ENCODE measurements at places on chromosomes 4 and X. TPM values are rescaled to one million over a fixed set of nuclear protein-coding genes. Genes with fewer than 3 reads are reported as not detected.

DNA sequence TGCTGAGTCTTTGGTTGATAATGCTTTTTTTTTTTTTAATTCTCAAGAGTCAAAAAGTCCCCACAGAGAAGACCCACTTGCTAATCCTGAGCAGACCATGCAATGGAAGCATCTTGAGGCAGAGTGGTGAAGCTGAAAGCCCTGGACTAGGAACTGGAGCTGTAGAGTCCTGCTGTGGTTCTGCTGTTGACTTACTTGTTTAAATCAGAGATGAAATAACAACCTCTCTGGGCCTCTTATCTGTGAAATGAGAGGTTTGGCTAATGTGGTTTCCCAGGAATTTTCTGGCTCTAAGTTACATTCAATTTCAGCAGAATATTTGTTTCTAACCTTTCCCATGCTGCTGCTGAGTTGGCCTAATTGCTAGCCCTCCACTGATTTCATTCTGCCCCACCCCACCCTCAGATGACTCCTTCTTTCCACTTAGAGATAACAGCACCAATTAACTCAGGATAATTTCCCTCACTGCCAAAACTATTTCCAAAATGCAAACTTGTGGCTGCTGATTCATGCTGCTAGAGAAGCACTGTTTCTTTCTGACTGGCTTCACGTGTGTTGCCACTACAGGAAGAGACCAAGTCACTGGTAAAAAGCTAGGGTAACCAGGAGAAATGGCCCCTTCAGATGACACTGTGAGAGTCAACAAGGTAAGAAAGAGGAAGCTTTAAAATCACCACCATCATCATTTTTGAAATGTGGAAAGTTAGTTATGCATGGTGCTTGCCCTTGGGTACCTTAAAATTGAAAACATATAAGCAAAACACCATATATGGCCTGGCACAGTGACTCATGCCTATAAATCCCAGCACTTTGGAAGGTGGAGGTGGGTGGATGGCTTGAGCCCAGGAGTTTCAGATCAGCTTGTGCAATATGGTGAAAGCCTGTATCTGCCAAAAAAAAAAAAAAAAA, 326.4 kb downstream of the DCHS2 start:
- no peak overlapping the region for H3K27ac ChIP-seq
- H3K4me1 ChIP-seq: no peaks in the 10 kb centered on the region
- no peaks in the 10 kb centered on the region for H3K27me3 ChIP-seq

DNA sequence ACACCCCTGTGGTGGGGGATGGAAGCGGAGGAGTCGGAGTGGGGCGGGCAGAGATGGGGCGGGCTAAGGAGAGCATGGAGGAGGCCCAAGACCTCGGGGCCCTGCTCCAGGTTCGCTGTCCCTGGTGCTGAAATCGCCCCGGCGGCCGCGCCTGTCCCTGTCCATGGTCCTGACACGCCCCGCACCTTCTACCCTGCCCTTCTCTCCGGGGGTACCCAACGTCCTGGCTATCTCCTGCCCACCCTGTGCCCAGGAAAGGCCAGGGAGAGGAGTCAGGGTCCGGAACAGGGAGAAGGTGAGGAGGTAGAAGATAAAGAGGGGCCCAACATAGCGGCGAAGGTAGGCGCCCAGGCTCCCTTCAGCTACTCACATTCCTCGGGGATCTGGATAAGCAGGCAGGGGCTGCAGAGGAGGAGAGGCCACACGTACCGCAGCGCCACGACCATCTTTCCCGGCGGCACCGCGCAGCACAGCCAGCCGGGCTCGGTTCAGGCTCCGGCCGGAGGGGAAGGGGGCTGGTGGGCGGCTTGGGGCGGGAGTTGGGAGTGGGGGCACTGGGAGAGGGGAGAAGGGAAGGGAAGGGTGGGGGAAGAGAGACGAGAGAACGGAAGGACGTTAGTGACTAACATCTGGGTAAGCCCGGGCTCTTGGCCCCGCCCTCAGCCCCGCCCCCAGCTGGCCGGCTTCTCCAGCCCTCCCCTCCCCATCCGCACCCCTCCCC, 10.4 kb downstream of the L1CAM start:
- DNase-seq: peak; percentile 84
- H3K36me3 ChIP-seq: no peaks in the 10 kb centered on the region
- H3K27me3 ChIP-seq: peaks cover 5% of the 10 kb centered on the region
- H3K27ac ChIP-seq: no peak overlapping the region
- peaks cover 14% of the 10 kb centered on the region for H3K4me1 ChIP-seq

- no peak overlapping the region for H3K4me3 ChIP-seq
- no peaks in the 10 kb centered on the region for H3K36me3 ChIP-seq
- DNase-seq: no peak
- no peaks in the 10 kb centered on the region for H3K27me3 ChIP-seq
Measured at GRCh38 chr4:181896614-181897013, 346.6 kb upstream of the TENM3 start.

DNA sequence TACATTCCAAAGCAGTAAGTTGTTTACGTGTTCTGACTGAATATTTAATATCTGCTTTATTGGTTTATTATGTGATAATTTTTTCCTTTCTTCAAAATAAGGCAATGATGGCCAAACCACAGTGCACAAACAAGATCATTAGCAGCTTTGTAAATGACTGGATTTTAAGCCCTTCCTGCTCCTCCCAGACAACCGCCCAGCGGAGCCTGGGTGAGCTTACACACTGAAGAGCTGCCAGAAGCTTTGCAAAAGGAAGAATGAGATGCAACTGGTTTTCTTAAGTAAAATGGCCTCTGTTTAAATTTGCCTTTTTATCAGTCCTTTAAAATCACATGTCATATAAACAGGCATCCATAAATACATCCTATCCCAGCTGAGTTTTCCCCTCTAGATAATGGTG, 52.2 kb downstream of the SPARCL1 start:
- no peak overlapping the region for H3K27ac ChIP-seq
- no peaks in the 10 kb centered on the region for H3K36me3 ChIP-seq
- no peaks in the 10 kb centered on the region for H3K4me1 ChIP-seq
- no peak overlapping the region for H3K4me3 ChIP-seq
- no peaks in the 10 kb centered on the region for H3K27me3 ChIP-seq

DNA sequence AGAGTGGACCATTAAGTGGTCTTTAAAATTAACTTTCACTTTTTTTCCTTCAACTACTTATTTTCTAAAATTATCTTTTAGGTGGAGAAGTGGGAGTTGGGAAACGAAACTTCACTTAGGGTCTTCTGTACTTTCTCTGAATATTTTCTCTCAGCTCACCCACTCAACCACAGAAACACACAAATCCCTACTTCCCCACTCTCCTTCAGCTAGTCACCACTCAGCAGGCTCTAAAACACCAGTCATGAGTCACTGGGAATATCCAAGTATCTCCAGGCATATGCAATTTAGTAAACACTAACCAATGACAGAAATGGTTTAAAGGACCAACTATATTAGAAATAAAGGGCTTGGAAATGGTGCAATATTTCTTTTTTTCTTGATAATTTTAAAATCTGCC, 153.0 kb upstream of the RPS6KA6 start:
- H3K27me3 ChIP-seq: no peaks in the 10 kb centered on the region
- H3K4me3 ChIP-seq: no peak overlapping the region
- H3K36me3 ChIP-seq: no peaks in the 10 kb centered on the region
- no peaks in the 10 kb centered on the region for H3K4me1 ChIP-seq

- no peak for DNase-seq
- H3K27ac ChIP-seq: no peak overlapping the region
- no peaks in the 10 kb centered on the region for H3K4me1 ChIP-seq
- no peaks in the 10 kb centered on the region for H3K27me3 ChIP-seq
Measured at GRCh38 chr4:175935016-175935661, 123.1 kb upstream of the GPM6A start.

DNA sequence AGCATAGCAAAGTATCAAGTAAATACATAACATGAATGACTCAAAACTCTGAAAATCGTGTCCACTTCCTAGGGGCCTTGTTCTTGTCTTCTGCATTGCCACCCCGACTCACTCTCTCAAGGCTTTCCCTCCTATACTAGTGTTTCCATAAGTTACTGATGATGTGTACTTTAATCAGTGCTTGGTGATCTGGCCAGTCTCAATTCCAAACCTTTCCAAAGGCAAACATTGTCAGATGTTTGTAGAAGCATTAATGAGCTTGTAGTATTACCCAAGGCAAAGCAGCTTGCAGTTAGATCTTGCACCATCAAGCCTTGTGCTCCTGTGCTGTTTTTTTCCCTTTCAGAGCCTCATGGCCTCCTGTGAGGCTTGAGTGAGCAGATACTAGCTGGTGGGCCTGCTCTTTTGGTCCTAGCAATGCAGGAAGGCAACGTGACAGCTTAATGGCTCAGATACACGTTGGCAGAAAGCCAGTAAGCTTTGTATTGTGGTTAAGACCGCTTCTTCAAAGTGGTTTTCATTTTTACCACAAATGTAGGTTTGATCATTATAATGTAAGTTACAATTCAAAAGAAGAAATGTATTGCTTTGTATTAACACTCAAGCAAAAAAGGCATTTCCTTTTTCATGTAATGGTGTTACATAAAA, 51.8 kb downstream of the RBPJ start:
- H3K27me3 ChIP-seq: peaks cover 3% of the 10 kb centered on the region
- peak overlapping the region; percentile 35 for H3K4me3 ChIP-seq
- peaks cover 32% of the 10 kb centered on the region for H3K36me3 ChIP-seq

GRCh38 chr4:53537606-53538005, 53.7 kb downstream of the LNX1 start:
- H3K4me3 ChIP-seq: no peak overlapping the region
- peaks cover 12% of the 10 kb centered on the region for H3K27me3 ChIP-seq
- H3K36me3 ChIP-seq: no peaks in the 10 kb centered on the region
- no peaks in the 10 kb centered on the region for H3K4me1 ChIP-seq
- DNase-seq: no peak
- no peak overlapping the region for H3K27ac ChIP-seq

DNA sequence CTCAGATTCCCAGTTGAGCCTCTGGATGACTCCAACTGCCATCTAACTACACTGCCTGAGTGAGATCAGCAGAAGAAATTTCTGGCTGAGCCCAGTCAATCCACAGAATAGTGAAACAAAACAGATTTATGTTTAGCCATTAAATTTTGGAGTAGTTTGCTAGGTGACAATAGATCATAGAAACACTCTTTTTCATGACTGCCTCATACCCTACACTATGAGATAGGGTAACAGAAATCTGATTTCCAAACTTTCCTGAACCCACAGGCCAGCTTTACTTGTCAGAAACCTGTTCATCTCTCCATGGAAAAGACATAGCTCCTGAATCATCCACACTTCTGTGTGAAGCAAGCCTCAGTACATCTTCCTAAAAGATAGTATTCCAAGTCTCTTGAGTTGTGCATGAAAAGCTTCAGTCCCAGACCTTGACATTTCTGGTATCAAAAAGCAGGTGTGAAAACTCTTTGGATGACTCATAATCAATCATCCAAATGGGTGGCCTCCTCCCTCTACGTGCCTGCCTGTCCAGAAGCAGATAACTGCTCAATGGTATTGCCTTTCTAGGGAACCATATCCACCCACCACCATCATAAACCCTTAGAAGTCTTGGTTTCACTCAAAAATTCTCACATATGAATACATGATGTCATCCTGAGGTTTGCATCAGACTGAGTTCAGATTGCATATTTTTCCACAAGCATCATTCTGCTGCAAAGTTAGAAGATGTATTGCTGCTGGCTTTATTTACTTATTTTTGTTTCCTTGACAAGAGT, 47.5 kb upstream of the RAP2C start:
- no peak overlapping the region for H3K27ac ChIP-seq
- H3K27me3 ChIP-seq: peaks cover 2% of the 10 kb centered on the region
- H3K36me3 ChIP-seq: no peaks in the 10 kb centered on the region
- DNase-seq: no peak
- H3K4me3 ChIP-seq: no peak overlapping the region

GRCh38 chr4:32697281-32697814, 1977.2 kb downstream of the PCDH7 start:
- no peak for DNase-seq
- H3K4me1 ChIP-seq: no peaks in the 10 kb centered on the region
- no peak overlapping the region for H3K4me3 ChIP-seq
- no peaks in the 10 kb centered on the region for H3K27me3 ChIP-seq

- H3K4me1 ChIP-seq: no peaks in the 10 kb centered on the region
- no peak overlapping the region for H3K27ac ChIP-seq
- peaks cover 7% of the 10 kb centered on the region for H3K27me3 ChIP-seq
- H3K36me3 ChIP-seq: no peaks in the 10 kb centered on the region
Measured at GRCh38 chrX:21734175-21734574, 23.7 kb downstream of the SMPX start.

DNA sequence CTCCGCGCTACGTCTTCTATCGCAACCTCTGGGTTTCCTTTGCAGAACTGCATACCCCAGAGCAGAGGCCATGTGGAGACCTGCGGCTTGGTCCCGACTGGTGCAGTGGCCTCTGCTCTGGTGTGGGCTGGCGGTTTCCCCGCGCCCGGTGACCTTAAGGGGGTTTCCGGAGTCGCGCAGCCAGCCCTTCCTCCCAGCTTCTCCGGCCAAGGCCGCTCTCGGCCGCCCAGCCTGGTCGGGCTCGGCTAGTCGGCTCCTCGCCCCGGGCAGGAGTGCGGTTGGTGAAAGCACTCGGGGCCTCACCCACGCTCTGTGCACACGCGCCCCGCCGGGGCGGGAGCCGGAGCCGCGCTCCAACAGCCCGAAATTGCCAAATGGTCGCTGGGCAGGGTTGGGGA, 84.9 kb downstream of the BCOR start:
- H3K27ac ChIP-seq: peak overlapping the region; percentile 67
- peaks cover 15% of the 10 kb centered on the region for H3K27me3 ChIP-seq
- H3K4me3 ChIP-seq: peak overlapping the region; percentile 75
- DNase-seq: peak; percentile 56

DNA sequence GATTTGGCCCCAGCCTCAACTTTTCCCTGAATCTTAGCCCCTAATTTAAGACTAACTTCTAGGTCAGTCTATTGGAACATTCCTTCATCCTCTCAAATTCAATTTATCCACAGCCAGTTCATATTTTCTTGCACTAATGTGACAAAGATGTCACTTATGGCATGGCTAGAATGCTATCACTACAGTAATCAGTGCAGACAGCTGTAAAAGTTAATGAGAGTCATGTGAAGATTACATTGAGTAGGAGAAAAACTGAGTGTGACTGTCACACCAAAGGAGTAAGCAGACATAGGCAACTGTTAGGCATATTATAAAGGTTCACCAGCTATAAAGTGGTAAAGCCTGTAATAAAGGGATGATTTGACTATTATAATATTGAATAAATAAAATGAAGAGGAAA, 42.6 kb downstream of the GABRG1 start:
- H3K4me1 ChIP-seq: no peaks in the 10 kb centered on the region
- H3K4me3 ChIP-seq: no peak overlapping the region
- no peaks in the 10 kb centered on the region for H3K27me3 ChIP-seq
- DNase-seq: no peak
- no peak overlapping the region for H3K27ac ChIP-seq

GRCh38 chr4:79088946-79089691, 149.9 kb upstream of the PAQR3 start:
- no peaks in the 10 kb centered on the region for H3K36me3 ChIP-seq
- no peaks in the 10 kb centered on the region for H3K4me1 ChIP-seq
- no peak for DNase-seq
- peaks cover 3% of the 10 kb centered on the region for H3K27me3 ChIP-seq
- H3K27ac ChIP-seq: no peak overlapping the region
- no peak overlapping the region for H3K4me3 ChIP-seq

GRCh38 chr4:156764846-156765245, 206.8 kb downstream of the PDGFC start:
- no peak for DNase-seq
- H3K27ac ChIP-seq: no peak overlapping the region
- no peaks in the 10 kb centered on the region for H3K4me1 ChIP-seq
- H3K4me3 ChIP-seq: no peak overlapping the region
- no peaks in the 10 kb centered on the region for H3K27me3 ChIP-seq

GRCh38 chrX:18702362-18703195, 4.9 kb upstream of the PPEF1 start:
- no peak overlapping the region for H3K4me3 ChIP-seq
- no peak overlapping the region for H3K27ac ChIP-seq
- no peaks in the 10 kb centered on the region for H3K4me1 ChIP-seq
- no peaks in the 10 kb centered on the region for H3K27me3 ChIP-seq

Gene CYSLTR1
- total RNA-seq: 4.2 TPM

Gene MAD2L1
- 51.7 TPM for total RNA-seq

Gene SPIN2A
- total RNA-seq: 1.1 TPM

Gene ARHGEF6
- total RNA-seq: 85.0 TPM

Gene NIPAL1
- total RNA-seq: 1.1 TPM

Gene AR
- total RNA-seq: not detected

Gene ADGRL3
- not detected for total RNA-seq
